ENCODE measurements at places on chromosomes 2 and 18. TPM values are rescaled to one million over a fixed set of nuclear protein-coding genes. Genes with fewer than 3 reads are reported as not detected.
A peak's percentile ranks its signal among the peaks of the same experiment; 100 is the strongest.

AGXT gene
- not detected for total RNA-seq

ST8SIA5 gene
- total RNA-seq, result not detected

PARD6G gene
- 20.3 TPM for total RNA-seq

ACMSD gene
- not detected for total RNA-seq

- DNase-seq, result no peak
These were observed 88.8 kb downstream of the FHOD3 start for GRCh38 chr18:36386150-36386920.

GRCh38 chr2:176454893-176455815 is 185.9 kb downstream of the MTX2 start:
- peak; percentile 84 for DNase-seq

- peak; percentile 64 for DNase-seq
These were observed 370.8 kb downstream of the OSR1 start for GRCh38 chr2:18987592-18988073.

DNA sequence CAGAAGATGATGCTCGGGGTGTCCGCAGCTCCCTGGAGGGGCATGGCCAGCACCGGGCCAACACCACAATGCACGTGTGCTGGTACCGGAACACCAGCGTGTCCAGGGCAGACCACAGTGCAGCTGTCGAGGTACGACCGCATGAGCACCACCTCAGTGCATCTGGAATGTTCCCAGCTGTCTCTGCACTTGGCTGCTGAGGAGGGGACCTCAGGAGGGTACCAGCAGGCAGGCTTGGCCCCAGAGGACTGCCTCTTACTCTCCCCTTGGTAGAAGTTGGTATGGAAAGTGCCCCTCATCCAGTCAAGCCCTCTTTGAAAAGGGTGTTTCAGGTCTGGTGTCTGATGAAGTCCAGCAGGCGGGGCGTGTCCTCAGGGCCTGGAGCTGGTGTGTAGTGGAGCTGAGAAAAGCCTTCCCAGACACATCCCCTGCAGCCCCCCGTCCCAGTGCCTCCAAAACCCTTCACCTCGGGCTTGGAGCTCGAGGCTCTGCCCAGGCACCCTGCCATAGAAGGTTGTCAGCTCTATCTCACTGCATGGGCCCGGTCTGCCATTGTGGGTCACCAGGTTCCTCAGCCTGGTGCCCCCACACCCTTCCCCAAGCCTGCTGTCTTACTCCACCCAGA is 16.7 kb downstream of the STK25 start:
- DNase-seq, result no peak

Measured in lung microvascular endothelial cell (primary cell).